ENCODE measurements at places on chromosomes 2 and 18. TPM values are rescaled to one million over a fixed set of nuclear protein-coding genes. Genes with fewer than 3 reads are reported as not detected.
A peak's percentile ranks its signal among the peaks of the same experiment; 100 is the strongest.

- H3K27me3 ChIP-seq, result no peaks in the 10 kb centered on the region
- peaks cover 3% of the 10 kb centered on the region for H3K36me3 ChIP-seq
Observed at GRCh38 chr2:169507698-169508097, 1.8 kb upstream of the KLHL41 start.

DNA sequence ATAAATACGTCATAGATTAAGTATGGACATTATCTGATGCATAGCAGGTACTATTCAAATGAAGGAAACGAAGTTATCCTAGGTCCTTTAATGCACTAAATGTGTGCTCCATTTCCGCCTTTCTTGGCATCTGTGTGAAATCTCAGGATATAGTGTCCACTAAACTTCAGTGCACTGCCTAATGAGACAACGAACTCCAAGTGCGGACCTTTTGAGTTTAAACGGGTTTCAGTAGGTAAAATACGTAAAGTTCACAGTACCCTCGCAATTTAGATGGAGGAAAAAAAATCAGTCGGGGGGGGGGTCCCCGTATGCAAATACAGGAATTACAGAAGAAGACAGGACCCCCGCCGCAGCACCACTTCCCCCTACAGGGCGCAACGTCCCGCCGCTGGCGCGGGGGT is 729 bp upstream of the REL start:
- H3K36me3 ChIP-seq, result no peaks in the 10 kb centered on the region
- no peaks in the 10 kb centered on the region for H3K27me3 ChIP-seq
- peak overlapping the region; percentile 94 for H3K27ac ChIP-seq
- H3K4me1 ChIP-seq, result no peaks in the 10 kb centered on the region

FAM124B gene
- total RNA-seq, result not detected

- DNase-seq, result no peak
- no peak overlapping the region for H3K4me3 ChIP-seq
- no peaks in the 10 kb centered on the region for H3K36me3 ChIP-seq
- no peaks in the 10 kb centered on the region for H3K4me1 ChIP-seq
- no peaks in the 10 kb centered on the region for H3K27me3 ChIP-seq
Observed at GRCh38 chr18:51425889-51426288, 228.4 kb upstream of the MEX3C start.

- no peak for DNase-seq
- 0 out of 2 replicates have a peak, but pooled peaks cover 4% of the 10 kb centered on the region for H3K36me3 ChIP-seq
- H3K27me3 ChIP-seq, result no peaks in the 10 kb centered on the region
- peaks cover 22% of the 10 kb centered on the region for H3K4me1 ChIP-seq
Observed at GRCh38 chr2:160479269-160479668, 14.3 kb downstream of the RBMS1 start.

ANKRD44 gene
- total RNA-seq, result 15.6 TPM

GRCh38 chr2:146258071-146258470 is 1586.8 kb upstream of the ACVR2A start:
- no peaks in the 10 kb centered on the region for H3K27me3 ChIP-seq
- DNase-seq, result no peak
- H3K4me1 ChIP-seq, result 0 out of 2 replicates have a peak, but pooled peaks cover 2% of the 10 kb centered on the region
- no peak overlapping the region for H3K4me3 ChIP-seq
